Natural killer cell treated with Interleukin-12 subunit alpha and Interleukin-12 subunit beta and Interleukin-15 and Interleukin-18, amount 100 ng/mL, for 72 hours (primary cell): ENCODE measurements at places on chromosomes 1 and 21. TPM values are rescaled to one million over a fixed set of nuclear protein-coding genes. Genes with fewer than 3 reads are reported as not detected.

GRCh38 chr1:235942979-235943575, 76.4 kb upstream of the LYST start:
- no peaks in the 10 kb centered on the region for H3K27me3 ChIP-seq
- H3K27ac ChIP-seq, result peak overlapping the region; percentile 99
- peaks cover 5% of the 10 kb centered on the region for H3K36me3 ChIP-seq
- no peak overlapping the region for H3K4me3 ChIP-seq

DNA sequence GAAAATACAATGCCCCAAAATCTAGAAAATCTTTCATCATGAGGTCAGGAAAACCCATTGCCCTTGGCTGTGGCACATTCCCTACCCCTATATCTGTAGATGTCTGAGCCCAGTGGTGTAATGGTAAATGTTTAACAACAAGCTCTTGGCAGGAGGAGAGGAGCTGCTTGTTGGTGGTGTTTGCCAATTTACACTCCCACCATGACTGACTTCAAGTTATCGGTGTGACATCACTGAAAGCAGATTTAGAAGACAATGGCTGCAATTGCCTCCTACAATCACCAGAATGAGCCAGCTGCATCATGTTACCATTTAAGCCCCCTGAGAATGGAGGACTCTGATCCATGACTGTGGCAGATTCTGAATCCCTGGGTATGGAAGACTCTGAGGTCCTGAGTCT, 70.9 kb downstream of the SDC3 start:
- peaks cover 37% of the 10 kb centered on the region for H3K27me3 ChIP-seq
- DNase-seq, result no peak
- H3K27ac ChIP-seq, result no peak overlapping the region

DNA sequence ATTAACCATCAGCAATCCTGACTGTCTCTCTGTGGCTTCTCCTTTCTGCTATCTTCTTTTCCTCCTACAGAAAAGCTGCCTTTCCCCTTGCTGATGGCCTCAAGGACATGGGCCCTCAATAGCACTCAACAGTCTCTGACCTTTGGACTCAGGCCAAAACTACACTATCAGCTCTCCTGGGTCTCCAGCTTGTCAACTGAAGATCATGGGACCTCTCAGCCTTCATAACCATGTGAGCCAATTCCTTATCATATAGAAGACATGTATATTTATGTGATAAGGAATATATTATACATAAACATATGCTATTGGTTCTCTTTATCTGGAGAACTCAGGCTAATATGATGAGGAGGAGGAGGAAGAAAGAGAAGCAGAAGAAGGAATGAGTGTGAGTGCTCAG, 91.8 kb upstream of the GJB5 start:
- no peak for DNase-seq
- H3K4me3 ChIP-seq, result no peak overlapping the region
- H3K27ac ChIP-seq, result no peak overlapping the region
- H3K4me1 ChIP-seq, result no peaks in the 10 kb centered on the region
- no peaks in the 10 kb centered on the region for H3K36me3 ChIP-seq

DNA sequence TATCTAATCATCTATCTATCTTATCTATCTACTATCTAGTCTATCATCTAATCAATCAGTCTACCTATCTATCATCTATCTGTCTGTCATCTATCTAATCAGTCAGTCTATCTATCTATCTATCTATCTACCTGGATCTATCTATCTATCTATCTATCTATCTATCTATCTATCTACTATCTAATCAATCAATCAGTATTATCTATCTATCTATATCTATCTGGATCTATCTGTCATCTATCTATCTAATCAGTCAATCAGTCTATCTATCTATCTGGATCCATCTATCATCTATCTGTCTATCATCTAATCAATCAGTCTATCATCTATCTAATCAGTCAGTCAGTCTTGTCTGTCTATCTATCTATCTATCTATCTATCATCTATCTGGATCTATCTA, 26.9 kb upstream of the C1orf174 start:
- peaks cover 6% of the 10 kb centered on the region for H3K36me3 ChIP-seq
- peaks cover 13% of the 10 kb centered on the region for H3K4me1 ChIP-seq
- H3K27me3 ChIP-seq, result peaks cover 2% of the 10 kb centered on the region
- no peak for DNase-seq
- no peak overlapping the region for H3K27ac ChIP-seq
- H3K4me3 ChIP-seq, result no peak overlapping the region

The ATXN7L2 gene
- total RNA-seq, result 8.4 TPM

DNA sequence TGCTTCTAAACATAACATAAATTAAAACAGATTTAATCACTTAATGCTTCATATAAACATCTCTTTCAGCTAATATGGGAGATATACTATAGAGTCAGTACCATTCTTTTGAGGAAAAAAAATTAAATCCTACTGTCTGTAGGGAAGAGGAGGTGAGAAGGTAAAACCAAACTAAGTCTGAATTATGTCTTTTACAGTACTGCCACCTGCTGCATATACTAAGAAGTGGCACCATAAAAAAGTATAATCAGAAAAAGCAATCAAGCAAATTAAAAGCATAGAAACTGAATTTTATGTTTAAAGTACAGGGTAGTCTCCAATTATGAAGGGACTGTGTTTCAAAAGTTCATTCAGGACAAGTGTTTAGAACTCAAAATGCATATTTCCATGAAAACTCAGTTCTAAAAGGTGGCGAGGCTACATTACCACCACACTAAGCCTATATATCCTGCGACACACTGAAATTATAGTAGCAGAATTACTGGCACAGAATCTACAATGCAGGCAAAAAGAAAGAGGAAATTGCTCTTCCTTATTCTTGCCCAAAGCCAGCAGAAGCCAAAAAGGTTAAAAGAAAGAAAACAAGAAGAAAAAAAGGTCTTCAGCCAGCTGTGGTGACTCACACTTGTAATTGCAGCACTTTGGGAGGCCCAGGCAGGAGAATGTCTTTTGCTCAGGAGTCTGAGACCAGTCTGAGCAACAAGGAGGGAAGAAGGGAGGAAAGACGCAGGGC, 9.0 kb downstream of the NSL1 start:
- peaks cover 7% of the 10 kb centered on the region for H3K36me3 ChIP-seq
- no peak for DNase-seq
- H3K4me3 ChIP-seq, result no peak overlapping the region
- no peak overlapping the region for H3K27ac ChIP-seq

- H3K27me3 ChIP-seq, result peaks cover 33% of the 10 kb centered on the region
- H3K27ac ChIP-seq, result no peak overlapping the region
- H3K4me1 ChIP-seq, result no peaks in the 10 kb centered on the region
- H3K4me3 ChIP-seq, result no peak overlapping the region
- no peak for DNase-seq
Measured at GRCh38 chr1:30618335-30618747, 105.0 kb downstream of the MATN1 start.

The PROX1 gene
- total RNA-seq, result not detected
